ENCODE measurements at places on chromosomes 16 and 17. TPM values are rescaled to one million over a fixed set of nuclear protein-coding genes. Genes with fewer than 3 reads are reported as not detected.

- no peak for DNase-seq
- no peak overlapping the region for H3K27ac ChIP-seq
- no peaks in the 10 kb centered on the region for H3K27me3 ChIP-seq
- H3K36me3 ChIP-seq: no peaks in the 10 kb centered on the region
- peaks cover 9% of the 10 kb centered on the region for H3K4me1 ChIP-seq
Observed at GRCh38 chr16:12429756-12430155, 373.9 kb downstream of the CPPED1 start.

GRCh38 chr17:7912927-7913524 lies 3.1 kb downstream of the RNF227 start:
- peaks cover 29% of the 10 kb centered on the region for H3K36me3 ChIP-seq
- peak; percentile 73 for DNase-seq
- peak overlapping the region; percentile 25 for H3K27ac ChIP-seq
- peaks cover 38% of the 10 kb centered on the region for H3K4me1 ChIP-seq

DNA sequence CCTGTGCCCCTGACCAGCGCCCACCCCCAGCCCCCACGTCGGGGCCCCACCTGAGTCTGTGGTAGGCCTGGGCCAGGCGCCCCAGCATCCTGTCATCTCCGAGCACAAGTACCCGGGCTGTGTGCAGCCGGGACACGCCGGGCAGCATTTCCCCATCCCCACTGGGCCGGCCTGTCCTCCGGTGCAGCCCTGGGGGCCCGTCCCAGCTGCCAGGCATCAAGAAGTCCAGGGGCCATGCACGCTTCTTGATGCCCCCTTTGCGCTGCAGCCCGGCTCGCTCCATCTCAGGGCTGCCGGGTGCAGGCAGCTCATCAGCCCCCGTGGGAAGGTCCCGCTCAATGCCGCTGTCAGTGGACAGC lies 29.3 kb upstream of the MFSD6L start:
- DNase-seq: no peak
- H3K4me3 ChIP-seq: no peak overlapping the region
- H3K36me3 ChIP-seq: peaks cover 6% of the 10 kb centered on the region

The CTRB2 gene
- total RNA-seq: not detected

The SLC47A1 gene
- total RNA-seq: not detected

DNA sequence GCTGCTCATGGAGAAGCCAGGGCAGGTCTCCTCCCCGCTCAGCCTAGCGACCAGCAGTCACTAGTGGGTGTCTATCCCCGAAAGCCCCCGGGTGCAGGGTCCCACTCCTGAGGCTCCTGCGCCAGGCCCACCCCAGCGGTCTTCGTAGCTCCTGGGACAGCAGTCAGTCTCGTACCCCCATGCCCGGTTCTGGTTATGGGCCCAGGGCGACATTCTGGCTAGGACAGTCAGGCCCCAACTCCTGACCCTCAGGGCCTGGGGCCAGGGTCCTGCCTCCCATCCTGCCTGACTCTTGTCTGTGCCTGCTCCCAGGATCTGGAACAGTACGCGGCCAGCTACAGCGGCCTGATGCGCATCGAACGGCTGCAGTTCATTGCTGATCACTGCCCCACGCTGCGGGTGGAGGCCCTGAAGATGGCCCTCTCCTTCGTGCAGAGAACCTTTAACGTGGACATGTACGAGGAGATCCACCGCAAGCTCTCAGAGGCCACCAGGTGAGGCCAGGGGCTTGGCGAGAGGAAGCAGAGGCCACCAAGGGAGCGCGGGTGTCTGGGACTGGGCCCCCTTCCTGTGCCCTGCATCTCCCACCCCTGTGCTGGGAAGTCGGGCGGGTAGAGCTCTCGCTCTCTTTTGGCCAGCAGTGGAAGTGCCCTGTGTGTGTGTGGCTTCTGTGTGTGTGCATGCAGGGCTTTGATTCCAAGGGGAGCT lies 2.0 kb downstream of the GPS1 start:
- H3K27ac ChIP-seq: peak overlapping the region; percentile 78
- H3K27me3 ChIP-seq: no peaks in the 10 kb centered on the region
- peaks cover 23% of the 10 kb centered on the region for H3K4me1 ChIP-seq
- peak overlapping the region; percentile 83 for H3K4me3 ChIP-seq

GRCh38 chr16:69889295-69889964 lies 61.7 kb upstream of the CLEC18A start:
- H3K4me1 ChIP-seq: no peaks in the 10 kb centered on the region
- peaks cover 23% of the 10 kb centered on the region for H3K36me3 ChIP-seq
- H3K27me3 ChIP-seq: no peaks in the 10 kb centered on the region
- DNase-seq: no peak

- no peaks in the 10 kb centered on the region for H3K27me3 ChIP-seq
- no peaks in the 10 kb centered on the region for H3K4me1 ChIP-seq
- DNase-seq: no peak
- H3K36me3 ChIP-seq: peaks cover 5% of the 10 kb centered on the region
- no peak overlapping the region for H3K4me3 ChIP-seq
Observed at GRCh38 chr16:74288065-74288464, 8.5 kb upstream of the PSMD7 start.

GRCh38 chr16:81693744-81694303 lies 85.3 kb upstream of the PLCG2 start:
- DNase-seq: no peak
- H3K36me3 ChIP-seq: peaks cover 8% of the 10 kb centered on the region
- H3K4me3 ChIP-seq: no peak overlapping the region
- peaks cover 4% of the 10 kb centered on the region for H3K4me1 ChIP-seq
- no peaks in the 10 kb centered on the region for H3K27me3 ChIP-seq

GRCh38 chr17:13735861-13736260 lies 134.1 kb upstream of the HS3ST3A1 start:
- no peaks in the 10 kb centered on the region for H3K36me3 ChIP-seq
- no peaks in the 10 kb centered on the region for H3K4me1 ChIP-seq
- H3K4me3 ChIP-seq: no peak overlapping the region
- H3K27me3 ChIP-seq: no peaks in the 10 kb centered on the region
- no peak overlapping the region for H3K27ac ChIP-seq

- DNase-seq: no peak
- peak within 1 kb of the TSS; percentile 63 for H3K4me3 ChIP-seq
- peaks cover 33% of the 10 kb centered on the region for H3K36me3 ChIP-seq
- no peaks in the 10 kb centered on the region for H3K4me1 ChIP-seq
- no peak within 1 kb of the TSS for H3K27ac ChIP-seq
- H3K27me3 ChIP-seq: no peaks in the 10 kb centered on the region
Observed at GRCh38 chr17:82734987-82735866, at the start of gene FN3K. Gene FN3K (plus strand): TSS chr17:82735615. CDS start chr17:82735637, 22 bp downstream.
